ENCODE measurements at places on chromosomes 3 and 15. TPM values are rescaled to one million over a fixed set of nuclear protein-coding genes. Genes with fewer than 3 reads are reported as not detected.

DNA sequence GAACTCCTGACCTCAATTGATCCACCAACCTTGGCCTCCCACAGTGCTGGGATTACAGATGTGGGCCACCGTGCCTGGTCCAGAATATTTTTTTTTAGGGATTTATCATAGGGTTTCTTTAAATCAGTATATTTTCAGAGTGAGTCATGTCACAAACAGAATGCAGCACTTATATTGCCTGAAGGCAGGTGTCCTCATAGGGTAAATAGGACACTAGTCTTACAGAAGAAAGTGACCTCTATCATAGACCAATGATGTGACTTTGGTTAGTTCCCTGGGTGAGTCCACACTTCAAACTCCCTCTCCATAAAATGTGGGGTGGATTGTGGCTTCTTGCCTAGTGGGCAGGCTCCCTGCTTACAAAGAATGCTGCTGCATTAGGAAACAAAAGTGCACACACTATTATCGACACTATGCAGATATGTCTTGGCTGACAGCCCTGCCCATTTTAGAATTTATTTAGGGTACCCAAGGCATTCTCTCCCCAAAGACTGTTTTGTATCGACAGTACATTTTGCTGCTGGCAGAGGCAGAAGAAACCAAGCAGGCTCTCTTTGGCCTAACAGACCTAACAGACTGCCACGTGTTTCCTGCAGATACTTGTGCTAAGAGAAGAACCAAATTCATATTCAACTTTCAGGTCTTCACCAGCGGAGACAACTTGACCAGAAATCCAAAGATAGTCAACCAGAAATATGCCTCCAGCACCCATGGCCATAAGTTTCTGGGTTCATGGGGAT, 125.0 kb downstream of the MOBP start:
- DNase-seq: no peak

DNA sequence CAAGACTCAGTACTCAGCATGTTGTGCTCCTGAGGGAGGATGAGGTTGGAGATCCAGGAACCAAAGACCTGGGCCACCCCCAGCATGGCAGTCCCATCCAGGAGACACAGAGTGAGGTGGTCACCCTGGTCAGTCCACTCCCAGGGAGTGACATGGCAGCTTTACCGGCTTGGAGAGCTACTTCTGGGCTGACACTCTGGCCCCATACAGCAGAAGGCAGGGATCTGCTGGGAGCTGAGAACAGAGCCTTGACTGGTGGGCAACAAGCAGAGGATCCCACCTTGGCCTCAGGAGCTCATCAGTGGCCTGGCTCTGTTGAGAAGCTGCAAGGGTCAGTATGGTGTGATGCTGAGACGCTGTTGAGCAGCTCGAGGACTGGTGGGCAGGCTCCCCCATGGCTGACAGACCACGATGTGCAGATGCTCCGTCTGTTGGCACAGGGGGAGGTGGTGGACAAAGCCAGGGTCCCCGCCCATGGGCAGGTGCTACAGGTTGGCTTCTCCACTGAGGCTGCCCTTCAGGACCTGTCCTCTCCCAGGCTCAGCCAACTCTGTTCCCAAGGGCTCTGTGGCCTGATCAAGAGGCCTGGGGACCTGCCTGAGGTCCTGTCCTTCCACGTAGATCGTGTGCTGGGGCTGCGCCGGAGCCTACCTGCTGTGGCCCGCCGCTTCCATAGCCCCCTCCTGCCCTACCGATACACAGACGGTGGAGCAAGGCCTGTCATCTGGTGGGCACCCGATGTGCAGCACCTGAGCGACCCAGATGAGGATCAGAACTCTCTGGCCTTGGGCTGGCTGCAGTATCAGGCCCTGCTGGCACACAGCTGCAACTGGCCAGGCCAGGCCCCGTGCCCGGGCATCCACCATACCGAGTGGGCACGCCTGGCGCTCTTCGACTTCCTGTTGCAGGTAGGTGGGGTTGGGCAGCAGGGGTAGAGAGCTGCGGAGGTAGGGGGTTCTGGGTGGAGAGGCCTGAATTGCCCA, 53.8 kb downstream of the GASK1A start:
- no peak for DNase-seq

GRCh38 chr3:57224856-57225255, 2.7 kb upstream of the APPL1 start:
- DNase-seq: no peak

Gene PTX3
- total RNA-seq: not detected

GRCh38 chr15:35460616-35461015, 85.3 kb downstream of the DPH6 start:
- DNase-seq: no peak

DNA sequence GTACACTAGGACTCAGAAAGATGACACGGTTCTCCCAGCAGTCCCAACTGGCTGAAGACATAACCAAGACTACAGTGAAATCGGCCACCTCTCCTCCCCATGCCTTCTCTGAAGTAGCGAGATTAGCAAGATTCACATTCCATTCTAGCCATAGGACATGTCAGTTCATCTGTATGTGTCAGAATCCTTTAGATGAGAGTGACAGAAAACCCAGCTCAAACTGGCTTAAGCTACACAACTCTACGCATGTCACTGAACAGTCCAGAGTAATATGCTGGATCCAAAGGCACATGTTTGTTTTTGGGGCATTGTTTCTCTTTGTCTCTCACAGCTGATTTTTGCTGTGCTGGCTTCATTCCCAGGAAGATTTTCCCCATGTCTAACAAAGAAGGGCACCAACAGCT, 75.8 kb downstream of the RARB start:
- DNase-seq: no peak

DNA sequence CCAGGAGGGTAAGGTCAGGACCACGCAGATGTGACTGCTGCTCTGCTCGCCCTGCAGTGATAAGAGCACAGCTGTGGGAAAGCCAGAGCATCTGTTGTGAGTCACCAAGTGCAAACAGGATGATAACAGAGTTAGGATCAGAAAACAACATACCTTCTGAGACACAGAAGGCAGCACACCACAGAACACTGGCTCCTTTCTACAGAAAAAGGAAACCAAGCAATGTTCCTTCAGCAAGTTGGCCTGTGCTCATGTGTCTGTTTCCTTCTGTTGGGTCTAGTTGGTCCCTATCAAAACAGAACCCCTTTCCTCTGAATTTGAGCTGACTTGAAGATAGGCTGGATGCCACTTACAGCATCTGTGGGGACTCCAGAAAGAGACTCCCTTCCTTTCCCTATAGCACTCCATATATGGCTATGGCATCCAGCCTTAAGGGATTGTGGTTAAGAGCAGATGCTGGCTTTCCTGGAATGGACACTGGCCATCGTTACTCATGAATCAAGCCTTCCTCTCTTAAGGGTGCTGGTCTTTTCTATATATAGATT, 440.7 kb upstream of the THBS1 start:
- no peak for DNase-seq

- no peak for DNase-seq
These were observed 35.9 kb downstream of the ADCY5 start for GRCh38 chr3:123412811-123413604.

- DNase-seq: no peak
These were observed 32.8 kb upstream of the FAM107A start for GRCh38 chr3:58609990-58610389.

Gene ANKUB1
- total RNA-seq: not detected

GRCh38 chr15:70466305-70466704, 297.1 kb downstream of the UACA start:
- no peak for DNase-seq

GRCh38 chr15:84947947-84948830, 33.5 kb upstream of the PDE8A start:
- no peak for DNase-seq

Gene CACNA2D2
- 0.70 TPM for total RNA-seq

DNA sequence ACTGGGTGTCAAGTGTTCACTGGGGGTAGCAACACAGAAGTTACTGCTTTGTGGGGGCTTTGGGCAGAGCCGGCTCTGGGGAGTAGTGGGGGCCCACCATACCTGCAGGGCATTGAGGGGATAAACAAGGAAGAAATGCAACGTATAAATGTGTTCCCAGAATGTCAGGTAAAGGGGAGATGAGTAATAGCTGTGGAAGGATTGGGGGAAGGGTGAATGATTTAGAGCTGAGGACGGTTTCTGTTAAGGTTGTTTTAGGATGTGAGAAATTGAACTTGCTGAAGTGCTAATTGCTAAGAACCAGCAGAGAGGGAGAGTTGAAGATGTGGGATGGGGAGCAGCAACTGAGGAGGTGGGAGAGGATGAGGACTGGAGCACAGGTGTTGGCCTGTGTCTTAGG, 10.7 kb downstream of the SCG5 start:
- DNase-seq: no peak

- no peak for DNase-seq
These were observed 59.7 kb upstream of the GK5 start for GRCh38 chr3:142285083-142285517.

GRCh38 chr15:100612539-100612938, 10.2 kb downstream of the ASB7 start:
- no peak for DNase-seq

- DNase-seq: no peak
These were observed 84.3 kb downstream of the ARPP21 start for GRCh38 chr3:35723480-35724097.

DNA sequence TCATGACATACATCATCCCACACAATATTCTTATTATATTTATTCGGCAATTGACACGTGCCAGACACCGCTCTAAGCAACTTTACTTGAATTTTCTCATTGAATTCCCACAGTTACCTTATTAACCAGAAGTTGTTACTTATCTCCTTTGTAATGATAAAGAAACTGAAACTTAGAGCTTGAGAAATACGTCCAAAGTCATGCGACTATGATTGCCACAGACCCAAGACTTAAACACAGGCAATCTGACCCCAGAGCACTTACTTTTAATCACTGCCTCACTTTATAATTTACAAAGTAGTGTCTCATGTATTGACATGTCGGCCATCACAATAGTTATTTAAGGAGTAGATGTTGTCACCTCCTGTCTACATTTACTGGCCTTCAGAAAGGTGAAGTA, 64.7 kb downstream of the ATP13A4 start:
- no peak for DNase-seq

Gene GRM7
- total RNA-seq: not detected

DNA sequence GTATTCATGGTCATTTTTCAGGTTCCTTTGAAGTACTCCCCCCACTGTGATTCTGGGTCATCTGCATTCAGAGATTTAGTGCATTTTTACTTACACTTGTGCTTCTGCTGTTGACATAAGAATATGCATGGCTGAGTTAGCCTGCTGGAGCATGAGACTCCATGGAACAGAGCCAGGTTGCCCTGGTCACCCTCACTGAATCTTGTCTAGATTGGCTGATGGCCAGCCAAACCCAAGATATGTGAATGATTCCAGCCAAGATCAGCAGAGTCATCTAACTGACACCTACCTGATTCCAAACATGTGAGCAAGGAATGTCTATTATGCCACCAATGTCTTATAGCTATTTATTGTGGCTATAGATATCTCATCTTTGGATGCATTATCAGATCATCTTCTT, 25.1 kb downstream of the DTWD1 start:
- DNase-seq: no peak

DNA sequence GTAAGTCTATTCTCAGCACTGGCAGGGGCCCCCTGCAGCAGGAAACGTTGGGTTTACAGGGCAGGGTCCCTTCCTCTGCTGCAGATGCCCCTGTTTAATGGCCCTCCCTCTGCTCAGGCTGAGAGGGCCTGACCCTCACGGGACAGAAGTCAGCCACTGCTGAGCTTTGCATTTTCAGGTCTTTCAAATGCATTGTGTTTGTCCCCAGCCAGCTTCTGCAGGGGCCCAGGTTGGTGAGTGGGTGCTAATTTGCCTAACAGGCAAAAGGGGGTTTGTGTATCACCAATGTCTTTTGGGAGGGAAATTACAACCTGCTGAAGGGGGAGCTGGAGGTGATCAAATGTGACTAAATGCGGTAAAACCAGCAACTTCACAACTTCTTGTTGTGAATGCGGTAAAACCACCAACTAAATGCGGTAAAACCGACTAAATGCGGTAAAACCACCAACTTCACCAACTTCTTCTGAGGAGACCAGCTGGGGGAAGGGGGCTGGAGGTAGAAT, 44.8 kb upstream of the UBE2E1 start:
- DNase-seq: peak; percentile 15

DNA sequence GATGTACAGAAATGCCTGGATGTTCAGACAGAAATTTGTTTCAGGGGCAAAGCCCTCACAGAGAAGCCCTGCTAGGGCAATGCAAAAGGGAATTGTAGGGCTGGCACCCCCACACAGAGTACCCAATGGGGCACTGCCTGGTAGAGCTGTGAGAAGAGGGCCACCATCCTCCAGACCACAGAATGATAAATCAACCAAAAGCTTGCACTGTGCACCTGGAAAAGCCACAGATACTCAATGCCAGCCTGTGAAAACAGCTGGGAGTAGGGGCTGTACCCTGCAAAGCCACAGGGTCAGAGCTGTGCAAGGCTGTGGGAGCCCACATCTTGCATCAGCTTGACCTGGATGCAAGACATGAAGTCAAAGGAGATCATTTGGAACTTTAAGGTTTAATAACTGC, 477.9 kb upstream of the NECTIN3 start:
- DNase-seq: no peak

Gene TRIM42
- total RNA-seq: not detected

DNA sequence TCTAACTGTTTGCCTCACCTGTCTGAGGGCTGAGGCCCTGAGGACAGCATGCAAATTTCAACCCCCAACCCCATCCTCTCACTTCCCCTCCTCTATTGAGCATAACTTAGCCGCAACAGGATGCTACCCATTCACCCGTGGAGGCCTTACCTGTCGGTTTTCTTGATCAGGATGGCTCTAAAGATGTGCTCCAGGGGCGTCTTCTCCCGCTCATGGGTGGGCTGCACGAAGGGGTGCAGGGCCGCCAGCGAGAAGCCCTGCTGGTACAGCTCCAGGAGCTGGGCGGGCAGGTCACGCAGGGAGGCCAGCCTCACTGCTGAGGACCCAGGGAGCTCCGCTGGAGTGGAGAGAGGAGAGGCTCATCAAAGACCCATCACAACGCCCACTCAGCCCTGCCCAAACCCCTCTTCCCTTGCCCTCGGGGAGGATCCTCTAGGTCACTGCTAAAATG, 79.8 kb downstream of the RFTN1 start:
- DNase-seq: no peak

DNA sequence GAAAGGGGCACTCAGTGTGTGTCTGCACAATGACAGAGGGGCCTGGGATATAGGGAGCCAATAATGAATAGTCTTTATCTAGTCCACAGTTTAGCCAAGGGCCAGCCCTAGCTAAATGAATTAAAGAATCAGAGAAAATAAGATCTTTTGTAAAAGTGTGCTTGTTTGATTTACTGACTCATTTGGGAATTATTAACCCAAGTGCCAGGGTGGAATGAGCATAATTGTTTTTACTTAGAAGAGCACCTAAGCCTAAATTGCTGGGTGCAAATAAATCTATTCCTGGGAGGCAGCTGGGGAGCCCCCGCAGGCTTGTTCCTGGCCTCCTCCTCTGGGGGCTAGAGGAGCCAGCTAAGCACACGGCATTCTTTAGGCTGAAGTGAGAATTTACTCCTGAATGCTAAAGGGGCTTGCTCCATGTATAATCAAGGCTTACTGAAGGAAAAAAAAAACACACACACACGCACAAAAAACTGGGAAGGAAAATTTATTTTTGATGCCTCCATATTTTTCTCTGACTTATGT, 405.3 kb upstream of the SUCLG2 start:
- DNase-seq: no peak

- DNase-seq: no peak
These were observed 818.8 kb upstream of the NR2F2 start for GRCh38 chr15:95511671-95512070.

All from activated naive CD8-positive, alpha-beta T cell treated with anti-CD3 and anti-CD28 coated beads for 36 hours (primary cell).